Astrocyte of the spinal cord (primary cell): ENCODE measurements at places on chromosomes 16 and 17.

DNA sequence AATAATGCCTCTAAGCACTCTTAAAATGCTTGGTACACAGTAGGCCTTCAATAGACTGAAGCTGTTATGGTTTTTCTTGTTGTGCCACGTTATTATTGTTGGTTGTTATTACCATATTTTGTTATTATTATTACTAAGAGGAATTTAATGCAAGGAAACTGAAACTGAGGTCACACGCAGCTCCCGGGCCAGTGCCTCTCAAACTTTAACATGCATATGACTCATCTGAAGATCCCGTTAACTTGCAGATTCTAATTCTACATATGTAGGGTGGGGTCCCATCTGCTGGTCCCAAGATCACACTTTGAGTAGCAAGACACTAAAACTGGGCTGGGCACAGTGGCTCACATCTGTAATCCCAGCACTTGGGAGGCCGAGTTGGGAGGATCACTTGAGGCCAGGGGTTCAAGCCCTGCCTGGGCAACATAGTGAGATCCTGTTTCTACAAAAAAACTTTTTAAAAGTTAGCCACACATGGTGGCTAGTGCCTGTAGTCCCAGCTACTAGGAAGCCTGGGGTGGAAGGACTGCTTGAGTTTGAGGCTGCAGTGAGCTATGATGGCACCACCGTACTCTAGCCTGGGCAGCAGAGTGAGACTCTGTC is 888 bp downstream of the ACSM5 start:
- DNase-seq = no peak

DNA sequence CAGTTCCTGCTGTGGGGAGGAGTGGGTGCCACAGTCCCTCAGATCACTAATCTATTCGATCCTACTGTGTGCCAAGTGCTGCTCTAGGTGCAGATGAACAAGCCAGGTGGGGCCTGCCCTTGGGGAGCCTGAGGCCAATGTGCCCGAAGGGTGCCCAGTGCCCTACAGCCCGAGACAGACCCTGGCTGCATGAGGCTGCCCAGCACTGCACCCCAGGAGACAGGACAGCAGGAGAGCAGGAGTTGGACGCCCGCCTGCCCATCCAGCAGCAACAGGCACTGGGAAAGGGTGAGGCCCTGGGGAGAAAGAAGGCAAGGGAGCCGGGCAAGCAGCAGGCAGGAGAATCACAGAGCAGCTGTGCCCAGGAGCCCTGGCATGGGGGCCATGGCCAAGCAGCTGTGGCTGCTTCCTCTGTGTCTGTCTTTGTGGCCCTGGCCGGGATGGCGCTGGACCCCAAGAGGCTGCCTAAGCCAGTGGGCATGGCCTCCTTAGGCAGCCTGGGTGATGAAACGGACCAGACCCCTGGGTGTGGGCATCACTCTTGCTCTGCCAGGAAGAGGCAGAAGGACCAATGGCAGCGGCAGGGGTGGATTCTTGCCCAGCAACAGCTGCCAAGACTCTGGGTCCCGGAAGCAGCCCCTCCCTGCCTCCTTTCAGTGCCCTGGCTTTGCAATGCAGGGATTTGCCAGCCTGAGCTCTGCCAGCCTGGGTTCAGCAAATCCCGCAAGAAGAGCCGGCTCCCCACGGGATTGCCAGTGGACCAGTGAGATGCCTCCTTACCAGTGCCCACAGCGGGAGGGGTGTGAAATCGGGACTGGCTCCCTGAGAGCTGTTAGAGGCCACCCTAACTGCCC is 179.6 kb upstream of the TNRC6C start:
- no peak for DNase-seq

DNA sequence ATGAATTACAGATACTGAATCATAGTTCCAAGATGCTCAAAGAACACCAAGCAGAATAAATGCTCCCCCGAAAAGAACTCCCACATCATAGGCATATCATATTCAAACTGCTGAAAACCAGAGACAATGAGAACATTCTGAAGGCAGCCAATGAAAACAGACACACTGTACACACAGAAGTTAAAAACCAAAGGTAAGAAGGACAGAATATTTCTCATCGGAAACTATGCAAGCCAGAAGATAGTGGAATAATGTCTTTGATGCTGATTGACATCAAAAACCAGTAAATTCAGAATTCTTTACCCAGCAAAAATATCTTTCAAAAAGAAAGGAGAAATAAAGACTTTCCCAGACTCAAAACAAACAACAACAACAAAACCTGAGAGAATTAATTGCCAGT is 73.8 kb upstream of the IRX5 start:
- no peak for DNase-seq

GRCh38 chr17:30576326-30576861 is 99.2 kb downstream of the GOSR1 start:
- no peak for DNase-seq

GRCh38 chr17:2090210-2090641 is 35.3 kb downstream of the HIC1 start:
- DNase-seq = no peak
